Panc1 (cell line): ENCODE measurements at places on chromosomes 5 and 9. TPM values are rescaled to one million over a fixed set of nuclear protein-coding genes. Genes with fewer than 3 reads are reported as not detected.

- DNase-seq: no peak
These were observed 7.7 kb downstream of the B4GALT7 start for GRCh38 chr5:177607452-177608192.

DNA sequence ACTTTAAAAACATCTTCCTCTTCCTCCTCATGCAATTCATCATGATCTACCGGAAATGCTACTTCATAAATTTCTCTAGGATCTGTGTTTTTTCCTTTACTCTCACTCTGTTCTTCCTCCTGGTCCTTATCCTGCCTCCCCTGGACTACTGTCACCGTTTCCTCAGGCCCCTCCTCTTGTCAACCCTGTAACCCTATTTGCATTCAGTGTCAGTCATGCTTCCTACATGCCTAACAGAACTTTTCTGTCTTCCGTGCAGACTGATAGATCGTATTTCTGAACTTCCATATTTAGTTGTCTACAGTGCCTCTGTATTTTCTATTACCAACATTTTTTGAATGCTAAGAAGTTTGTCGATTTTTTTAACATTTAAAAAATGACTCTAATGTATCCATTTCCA, 27.3 kb downstream of the HTR4 start:
- DNase-seq: no peak

Gene PCDHB8
- 7.6 TPM for total RNA-seq

Gene SH2D3C
- total RNA-seq: 0.49 TPM

- DNase-seq: no peak
These were observed 57.8 kb downstream of the RORB start for GRCh38 chr9:74554751-74555419.

Gene PCDHGA3
- total RNA-seq: not detected

DNA sequence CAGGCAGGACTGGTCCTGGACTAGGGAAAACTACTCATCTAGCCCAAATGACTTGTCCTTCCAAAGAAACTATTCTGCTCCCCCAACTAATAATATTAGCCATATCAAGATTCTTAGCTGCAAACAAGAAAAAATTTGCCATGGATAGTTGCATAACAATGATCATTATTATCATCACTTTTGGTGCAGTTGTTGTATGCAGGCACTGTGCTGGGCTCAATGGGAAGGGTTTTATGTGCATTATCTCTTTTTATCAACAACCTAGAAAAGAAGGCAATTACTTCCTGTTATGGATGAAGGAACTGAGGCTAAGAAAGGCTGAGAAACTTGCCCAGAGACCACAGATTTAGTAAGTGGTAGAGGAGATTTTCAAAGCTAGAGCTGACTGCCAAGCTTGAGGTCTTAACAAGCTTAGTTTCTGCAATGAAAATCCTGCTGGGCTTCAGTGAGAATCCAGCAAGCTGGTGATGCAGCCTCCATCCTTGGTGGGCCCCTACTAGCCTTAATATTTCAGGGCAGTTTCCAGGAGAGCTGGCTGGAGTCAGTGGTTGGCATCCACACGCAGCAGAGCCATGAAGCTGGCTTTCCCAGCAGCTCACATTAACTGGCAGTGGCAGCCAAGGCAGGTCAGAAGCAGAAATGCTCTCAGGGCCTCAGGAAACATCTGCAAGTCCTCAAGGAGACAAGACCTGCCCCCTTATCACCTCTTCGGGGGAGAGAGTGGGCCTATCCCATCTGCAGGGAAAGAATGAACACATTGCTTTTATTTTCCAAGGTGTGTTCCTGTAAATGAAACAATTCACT, 20.5 kb upstream of the MEGF9 start:
- no peak for DNase-seq

DNA sequence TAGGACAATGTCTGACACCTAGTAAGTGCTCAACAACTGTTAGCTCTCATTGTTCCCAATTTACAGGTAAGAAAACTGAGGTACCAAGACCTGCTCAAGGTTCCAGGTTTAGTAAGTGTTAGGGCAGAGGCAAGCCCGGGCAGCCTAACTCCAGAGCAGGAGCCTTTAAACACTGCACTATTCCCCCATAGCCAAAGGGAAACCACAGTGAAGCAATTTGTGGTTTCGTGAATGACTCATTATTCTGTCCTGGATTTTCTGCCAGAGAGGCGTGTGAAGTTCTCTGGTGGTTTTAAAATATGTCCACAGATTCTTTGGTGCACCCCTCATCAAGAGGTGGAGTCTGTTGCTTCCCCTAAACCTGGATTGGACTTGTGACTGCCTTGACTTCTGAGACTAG, 1.0 kb upstream of the MCC start:
- DNase-seq: no peak

- no peak for DNase-seq
These were observed 25.5 kb downstream of the PLAC8L1 start for GRCh38 chr5:146079695-146080373.

Gene FST
- total RNA-seq: 0.51 TPM

Gene CATSPER3
- 0.69 TPM for total RNA-seq

DNA sequence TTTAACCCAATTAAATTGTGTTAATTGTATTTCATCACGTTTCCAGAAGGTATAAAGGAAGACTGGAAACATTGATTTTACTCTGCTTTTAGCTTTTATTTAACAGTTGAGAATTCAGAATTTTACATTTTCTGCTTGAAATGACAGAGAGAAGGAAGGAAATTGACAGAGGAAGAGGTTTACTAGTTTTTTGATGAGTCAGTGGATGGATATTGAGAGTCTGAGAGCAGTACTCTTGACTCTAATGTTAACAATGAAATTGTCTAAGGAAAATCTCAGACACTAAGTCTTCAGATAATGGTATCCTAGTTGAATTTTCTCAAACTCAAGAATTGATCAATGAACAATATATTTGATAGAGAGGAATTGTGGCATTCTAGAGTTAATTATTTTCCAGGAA, 60.6 kb downstream of the IPO11 start:
- no peak for DNase-seq
